Activated CD4-positive, alpha-beta memory T cell treated with anti-CD3 and anti-CD28 coated beads for 36 hours (primary cell): ENCODE measurements at places on chromosomes 13 and 19. TPM values are rescaled to one million over a fixed set of nuclear protein-coding genes. Genes with fewer than 3 reads are reported as not detected.
A peak's percentile ranks its signal among the peaks of the same experiment; 100 is the strongest.

The ZNF208 gene
- 5.3 TPM for total RNA-seq

- DNase-seq = no peak
- peaks cover 11% of the 10 kb centered on the region for H3K36me3 ChIP-seq
- no peak overlapping the region for H3K4me3 ChIP-seq
Observed at GRCh38 chr13:95697052-95697680, 20.2 kb downstream of the DNAJC3 start.

The HNRNPA1L2 gene
- total RNA-seq = 7.6 TPM

GRCh38 chr19:28118235-28118634 is 1094.7 kb downstream of the UQCRFS1 start:
- DNase-seq = no peak
- no peaks in the 10 kb centered on the region for H3K4me1 ChIP-seq
- no peak overlapping the region for H3K4me3 ChIP-seq
- H3K27ac ChIP-seq = no peak overlapping the region
- H3K27me3 ChIP-seq = no peaks in the 10 kb centered on the region
- H3K36me3 ChIP-seq = no peaks in the 10 kb centered on the region

GRCh38 chr13:97191615-97192014 is 30.5 kb upstream of the MBNL2 start:
- peak; percentile 16 for DNase-seq
- peaks cover 5% of the 10 kb centered on the region for H3K4me1 ChIP-seq
- no peak overlapping the region for H3K4me3 ChIP-seq
- H3K27ac ChIP-seq = no peak overlapping the region
- no peaks in the 10 kb centered on the region for H3K27me3 ChIP-seq

The FSTL3 gene
- 6.0 TPM for total RNA-seq
